RPMI7951 (cell line): ENCODE measurements at places on chromosomes 3 and 15. TPM values are rescaled to one million over a fixed set of nuclear protein-coding genes. Genes with fewer than 3 reads are reported as not detected.

DNA sequence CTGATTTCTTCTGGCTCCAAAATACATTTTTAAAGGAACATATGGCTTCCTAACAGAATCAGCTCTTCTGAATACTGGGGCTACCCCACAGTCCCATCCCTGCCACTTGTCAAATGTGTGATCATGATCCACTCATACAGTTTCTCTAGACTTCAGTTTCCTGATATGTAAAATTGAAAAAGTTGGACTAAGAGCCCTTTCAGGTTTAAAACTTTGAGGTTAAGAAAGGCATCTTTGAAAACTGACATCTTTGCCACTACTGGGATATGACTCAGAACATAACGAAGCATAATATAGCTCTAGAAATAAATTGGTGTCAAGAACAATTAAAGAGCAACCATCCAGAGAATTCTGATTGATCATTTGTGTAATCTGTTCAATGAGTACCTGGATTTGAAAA lies 248.3 kb downstream of the IL5RA start:
- DNase-seq = no peak

DNA sequence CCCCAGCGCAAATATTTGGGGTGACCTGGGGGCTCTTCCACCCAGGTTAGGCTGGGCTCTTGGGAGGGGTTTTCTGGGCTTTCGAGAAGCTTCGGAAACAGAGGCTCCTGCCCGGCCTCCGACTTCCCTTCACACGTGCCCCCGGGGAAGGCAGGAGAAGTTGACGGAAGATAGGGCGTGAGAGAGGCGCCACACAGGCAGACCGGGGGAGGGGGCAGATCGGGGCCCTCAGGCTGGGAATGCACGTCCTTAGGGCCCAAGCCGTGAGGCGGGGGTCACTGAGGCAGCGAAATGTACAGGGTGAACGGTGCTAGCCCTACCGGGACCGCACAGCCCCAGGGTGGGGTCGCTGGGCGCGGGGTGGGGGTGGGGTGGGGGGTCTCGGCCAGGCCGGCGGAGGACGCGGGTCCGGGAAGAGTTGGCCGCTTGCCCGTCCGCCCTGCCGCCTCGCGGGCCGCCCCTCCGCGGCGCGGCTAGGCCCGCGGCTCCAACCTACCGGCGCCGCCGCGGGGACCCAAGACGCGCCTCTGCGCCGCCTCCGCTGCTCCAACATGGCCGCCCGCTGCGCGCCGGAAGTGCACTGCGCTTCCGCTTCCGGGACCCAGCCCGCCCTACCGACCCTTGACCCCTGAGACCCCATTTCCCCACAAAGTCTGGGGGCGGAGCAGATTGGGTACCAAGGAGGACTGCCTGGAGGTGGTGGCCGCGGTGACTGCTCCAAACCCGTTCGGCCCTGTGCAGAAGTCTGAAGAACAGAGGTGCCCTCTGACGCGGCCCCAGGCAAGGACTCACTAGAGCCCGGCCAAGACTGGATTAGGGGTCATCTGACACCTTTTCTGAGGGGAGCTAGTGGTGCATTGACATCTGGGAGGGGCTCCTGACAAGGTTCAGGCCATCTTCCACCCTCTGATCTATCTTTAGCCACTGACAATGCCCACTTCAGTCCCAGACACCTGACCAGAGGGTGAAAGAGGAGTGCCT lies at the start of gene CCDC71:
TSS of gene CCDC71 (minus strand) at position 561 of the 981 bp plus-strand sequence. CDS start 2,123 bp downstream, outside the sequence.
- peak; percentile 72 for DNase-seq

Gene CD200R1
- 0.48 TPM in 1 of 2 replicates, not detected in the other for total RNA-seq

GRCh38 chr3:166630190-166630589 lies 749.9 kb downstream of the ZBBX start:
- DNase-seq = no peak

DNA sequence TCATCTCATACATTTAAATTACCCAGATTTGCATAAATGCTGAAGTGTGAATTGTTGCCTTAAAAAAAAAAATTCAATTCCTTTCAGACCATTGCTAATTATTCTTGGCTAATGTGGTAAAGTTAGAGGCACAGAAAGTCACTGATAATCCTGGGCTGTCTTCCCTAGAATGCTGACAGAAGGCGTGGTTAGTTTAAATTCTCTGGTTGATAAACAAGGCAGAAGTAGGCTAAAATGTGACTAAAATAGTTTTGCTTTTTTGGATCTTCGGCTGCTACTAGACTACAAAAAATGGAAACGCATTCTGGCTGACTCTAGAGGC lies 193.7 kb downstream of the OTOL1 start:
- no peak for DNase-seq

- peak; percentile 61 for DNase-seq
Observed at GRCh38 chr15:64163659-64164362, 989 bp upstream of the PPIB start.

DNA sequence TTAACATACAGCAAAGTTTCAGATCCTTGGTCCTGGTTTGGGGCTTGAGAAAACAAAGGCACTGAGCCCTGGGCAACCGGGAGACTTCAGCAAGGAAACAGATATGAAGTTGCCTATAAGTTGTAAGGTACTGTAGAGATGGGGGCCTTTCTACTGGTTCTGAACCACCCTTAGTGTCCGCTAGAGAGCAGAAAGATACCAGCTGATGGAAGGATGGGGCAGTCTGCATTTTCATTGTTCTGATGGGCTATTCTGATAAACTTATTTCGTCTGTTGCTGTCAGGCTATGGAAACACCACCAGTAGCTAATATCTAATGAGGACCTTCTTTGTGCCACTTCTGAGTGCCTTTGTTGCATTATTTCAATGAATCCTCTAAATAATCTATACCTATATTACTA lies 38.7 kb downstream of the FGD5 start:
- peak; percentile 74 for DNase-seq

DNA sequence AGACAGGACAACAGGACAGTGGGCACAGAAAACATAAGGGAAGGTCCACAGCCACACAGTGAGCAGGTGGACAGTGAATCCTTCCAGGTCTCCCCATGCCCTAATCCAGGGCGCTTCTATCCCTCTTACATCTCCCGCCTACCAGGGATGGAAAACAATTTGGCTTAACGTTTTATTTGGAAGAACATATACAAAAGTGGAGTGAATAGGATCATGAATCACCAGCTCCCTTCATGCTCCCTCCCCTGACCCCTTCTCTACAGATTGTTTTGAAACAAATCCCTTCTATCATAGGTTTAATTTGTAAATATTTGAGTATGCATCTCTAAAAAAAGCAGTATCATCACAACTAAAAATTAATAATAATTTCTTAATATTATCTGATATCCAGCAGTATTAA lies 52.5 kb downstream of the CLDN11 start:
- DNase-seq = no peak

DNA sequence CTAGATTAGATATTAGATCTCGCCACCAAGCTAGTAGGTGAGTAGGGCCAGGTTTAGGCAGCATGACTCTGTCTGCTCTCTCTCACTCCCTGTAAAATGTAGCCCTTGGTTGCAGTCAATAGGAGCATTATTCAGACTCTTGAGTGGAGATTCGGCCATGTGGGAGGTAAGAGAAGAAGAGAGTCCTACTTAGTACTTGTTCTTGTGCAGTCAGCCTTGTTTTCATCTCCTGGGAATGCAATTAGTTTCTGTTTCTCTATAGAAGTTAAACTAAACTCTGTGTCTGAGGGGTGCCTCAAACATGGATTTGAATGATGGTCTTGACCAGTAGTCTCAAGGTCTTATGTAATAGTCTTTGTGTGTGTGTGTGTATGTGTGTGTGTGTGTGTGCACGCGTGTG lies 229.5 kb upstream of the DPH6 start:
- DNase-seq = no peak

DNA sequence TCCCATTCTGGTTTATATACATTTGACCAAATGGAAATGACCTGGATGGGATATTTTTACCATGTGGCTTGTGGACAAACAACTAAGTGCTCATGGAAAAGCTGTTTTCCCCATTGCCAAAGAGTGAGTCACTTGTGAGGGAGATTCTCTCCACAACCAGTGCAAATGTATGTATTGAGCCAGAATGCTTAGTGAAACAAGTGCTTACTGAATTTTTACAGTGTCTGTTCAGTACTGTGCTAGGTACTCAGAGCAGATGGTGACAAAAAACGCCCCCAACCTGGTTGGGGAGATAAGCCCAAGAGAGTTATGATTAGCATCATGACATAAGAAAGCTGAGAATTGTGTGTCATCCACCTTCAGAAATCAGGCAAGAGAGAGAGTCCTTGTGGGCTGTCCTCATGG lies 2.3 kb downstream of the CHP1 start:
- DNase-seq = peak; percentile 65

Gene MOBP
- not detected in 2 replicates for total RNA-seq

DNA sequence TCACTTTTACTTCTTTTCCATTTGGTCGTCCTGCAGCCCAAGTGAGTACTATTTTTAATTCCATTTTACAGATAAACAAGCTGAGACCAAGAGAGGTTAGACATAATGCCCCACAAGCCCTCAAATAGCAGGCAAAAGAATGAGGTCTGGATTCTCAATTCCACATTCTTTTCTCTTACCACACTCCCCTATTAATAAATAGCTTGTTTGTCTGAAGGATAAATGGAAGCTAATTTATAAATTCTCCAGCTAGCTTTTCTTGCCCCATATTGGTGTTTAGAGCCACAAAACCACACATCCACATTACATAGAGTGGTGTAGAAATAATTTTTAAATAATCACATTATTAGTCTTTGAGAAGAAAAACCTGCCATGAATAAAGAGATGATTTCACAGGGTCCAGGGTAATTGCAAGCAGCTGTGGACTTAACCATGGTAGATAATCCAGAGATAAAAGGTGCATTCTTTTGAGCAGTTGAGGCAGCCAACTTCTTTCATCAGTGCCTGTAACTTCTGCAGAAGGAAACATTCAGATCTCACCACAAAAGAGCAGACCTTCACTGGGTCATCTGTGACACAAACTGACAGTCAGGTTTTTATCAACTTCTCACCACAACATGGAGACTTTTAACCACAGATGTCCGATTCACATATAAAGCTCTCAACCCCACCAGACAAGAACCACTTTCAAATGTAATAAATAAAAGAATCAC lies 313.4 kb upstream of the STT3B start:
- DNase-seq = peak; percentile 79

Gene SPINK8
- not detected in 2 replicates for total RNA-seq
